Chondrocyte (in vitro differentiated cells): ENCODE measurements at places on chromosomes 11 and 22. TPM values are rescaled to one million over a fixed set of nuclear protein-coding genes. Genes with fewer than 3 reads are reported as not detected.
A peak's percentile ranks its signal among the peaks of the same experiment; 100 is the strongest.

- peak overlapping the region; percentile 69 for H3K4me3 ChIP-seq
- peaks cover 29% of the 10 kb centered on the region for H3K4me1 ChIP-seq
- no peak for DNase-seq
- H3K27ac ChIP-seq, result peak overlapping the region; percentile 45
- H3K27me3 ChIP-seq, result peaks cover 10% of the 10 kb centered on the region
These were observed 31.6 kb downstream of the EIF3F start for GRCh38 chr11:8018484-8019313.

- no peak overlapping the region for H3K27ac ChIP-seq
- H3K4me1 ChIP-seq, result no peaks in the 10 kb centered on the region
- peaks cover 11% of the 10 kb centered on the region for H3K27me3 ChIP-seq
- no peak for DNase-seq
These were observed 25.9 kb downstream of the APOBEC3H start for GRCh38 chr22:39122772-39123470.

SLC22A25 gene
- not detected in 3 replicates for total RNA-seq

DNA sequence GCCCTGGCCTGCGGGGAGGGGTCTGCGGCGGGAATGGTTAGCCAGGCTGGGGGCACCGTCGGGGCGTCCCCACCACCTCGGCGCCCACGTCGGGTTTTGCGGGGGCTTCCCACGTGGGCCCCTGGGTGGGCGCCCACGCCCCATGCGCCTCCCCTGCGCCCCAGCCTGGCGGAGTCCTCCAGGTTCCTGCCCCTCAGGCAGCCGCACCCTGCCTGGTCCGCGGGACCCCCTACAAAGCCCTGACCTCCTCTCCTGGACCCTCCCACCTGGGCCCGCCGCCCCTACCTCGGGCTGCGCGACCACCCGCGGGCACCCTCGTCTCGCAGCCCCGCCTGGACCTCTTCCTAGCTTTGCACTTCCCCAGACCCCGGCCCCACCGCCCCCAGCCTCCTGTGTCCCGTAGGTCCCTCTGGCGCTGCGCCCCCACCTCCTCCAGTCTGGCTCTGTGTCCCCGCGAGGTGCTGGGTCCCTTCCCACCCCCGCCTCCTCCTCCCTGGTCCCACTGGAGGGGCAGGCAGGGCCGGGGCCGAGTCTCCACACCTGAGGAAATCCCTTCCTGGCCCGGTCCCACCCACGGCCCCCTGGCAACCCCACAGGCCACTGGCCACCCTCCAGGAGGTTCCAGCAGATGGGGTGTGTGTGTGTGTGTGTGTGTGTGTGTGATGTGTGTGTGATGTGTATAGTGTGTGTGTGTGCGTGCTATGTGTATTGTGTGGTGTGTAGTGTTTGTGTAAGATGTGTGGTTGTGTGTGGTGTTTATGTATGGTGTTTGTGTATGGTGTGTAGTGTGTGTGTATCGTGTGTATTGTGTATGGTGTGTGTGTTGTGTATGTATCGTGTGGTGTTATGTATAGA lies 11.8 kb downstream of the PIM3 start:
- DNase-seq, result peak; percentile 88
- no peak overlapping the region for H3K4me3 ChIP-seq
- H3K4me1 ChIP-seq, result peaks cover 12% of the 10 kb centered on the region
- no peaks in the 10 kb centered on the region for H3K36me3 ChIP-seq

OR6T1 gene
- not detected in 3 replicates for total RNA-seq

- peaks cover 18% of the 10 kb centered on the region for H3K4me1 ChIP-seq
- peaks cover 16% of the 10 kb centered on the region for H3K36me3 ChIP-seq
- peak within 1 kb of the TSS; percentile 95 for H3K4me3 ChIP-seq
- H3K27me3 ChIP-seq, result no peaks in the 10 kb centered on the region
- peak within 1 kb of the TSS; percentile 88 for H3K27ac ChIP-seq
- no peak for DNase-seq
These were observed at the start of gene RNASEH2C for GRCh38 chr11:65720211-65720934. Gene RNASEH2C, minus strand, starts transcription at chr11:65720798. Its CDS starts 40 bp downstream, at chr11:65720758.

BEST1 gene
- total RNA-seq, result 1.3 to 4.5 TPM (median 2.8 TPM) in 3 replicates

GRCh38 chr11:119356349-119357031 lies 10.0 kb upstream of the MFRP start:
- peaks cover 10% of the 10 kb centered on the region for H3K27me3 ChIP-seq
- peak; percentile 94 for DNase-seq
- peaks cover 21% of the 10 kb centered on the region for H3K4me1 ChIP-seq
- peaks cover 8% of the 10 kb centered on the region for H3K36me3 ChIP-seq

- no peak overlapping the region for H3K27ac ChIP-seq
- H3K4me1 ChIP-seq, result peaks cover 32% of the 10 kb centered on the region
These were observed 1089.1 kb downstream of the TBC1D22A start for GRCh38 chr22:47851586-47851985.

DNA sequence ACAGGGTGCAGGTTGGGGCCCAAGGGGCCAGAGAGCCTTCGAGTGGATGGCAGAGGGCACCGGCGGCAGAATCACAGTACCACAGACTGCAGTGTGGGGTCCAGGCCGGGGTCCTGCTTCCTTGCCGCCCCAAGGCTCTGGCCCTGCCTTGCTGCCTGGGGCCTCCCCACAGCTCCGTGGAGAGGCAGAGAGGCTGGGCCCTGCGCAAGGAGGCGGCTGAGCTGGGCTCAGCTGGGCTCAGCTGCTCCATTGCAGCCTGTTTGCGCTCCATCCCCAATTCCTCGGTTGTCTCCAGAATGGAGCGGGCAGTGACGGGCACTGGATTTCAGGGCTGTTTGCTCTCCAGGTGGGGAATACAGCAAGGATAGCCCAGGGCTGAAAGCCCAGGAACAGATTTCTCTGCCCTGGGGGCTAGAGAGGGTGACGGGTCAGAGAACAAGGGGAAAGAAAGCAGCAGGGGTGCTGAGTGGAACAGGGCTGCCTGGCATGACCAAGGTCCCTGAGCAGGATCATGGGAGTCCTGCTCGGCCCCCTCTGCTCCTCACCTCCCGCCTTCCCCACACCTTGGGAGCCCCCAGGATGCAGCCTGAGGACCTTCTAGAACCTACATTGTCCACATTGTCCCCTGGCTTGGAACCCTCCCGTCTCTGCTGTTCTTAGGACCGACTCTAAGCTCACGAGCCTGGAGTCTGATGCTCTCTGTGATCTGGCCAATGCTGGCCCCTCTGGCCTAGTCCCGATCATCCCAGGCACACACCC lies 18.9 kb downstream of the MRGPRG start:
- H3K4me3 ChIP-seq, result no peak overlapping the region
- no peaks in the 10 kb centered on the region for H3K36me3 ChIP-seq
- no peak for DNase-seq
- H3K27ac ChIP-seq, result no peak overlapping the region
- peaks cover 28% of the 10 kb centered on the region for H3K27me3 ChIP-seq

- no peak overlapping the region for H3K4me3 ChIP-seq
- no peak overlapping the region for H3K27ac ChIP-seq
- H3K27me3 ChIP-seq, result peaks cover 12% of the 10 kb centered on the region
- no peak for DNase-seq
- H3K4me1 ChIP-seq, result no peaks in the 10 kb centered on the region
- no peaks in the 10 kb centered on the region for H3K36me3 ChIP-seq
These were observed 182.1 kb upstream of the KIRREL3 start for GRCh38 chr11:127182586-127183203.

DNA sequence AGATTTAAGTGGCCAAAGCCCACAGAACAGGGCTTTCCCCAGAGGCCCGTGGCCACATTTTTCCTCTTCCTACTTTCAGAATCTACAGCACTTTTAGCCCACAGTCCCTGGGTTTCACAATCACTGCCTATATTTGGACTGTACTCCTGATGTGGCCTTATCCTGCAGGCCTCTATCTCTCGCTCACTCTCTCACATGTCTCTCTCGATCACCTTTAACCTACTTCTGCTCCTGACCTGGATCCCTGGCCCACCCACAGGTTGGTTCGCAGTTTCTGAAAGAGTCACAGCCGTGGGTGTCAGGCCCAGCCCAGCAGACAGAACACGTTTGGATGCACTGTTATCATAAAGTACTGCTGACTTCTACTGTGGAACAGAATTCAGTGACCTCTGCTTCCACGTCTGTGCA lies 55.5 kb downstream of the LARGE1 start:
- no peak for DNase-seq
- H3K27me3 ChIP-seq, result no peaks in the 10 kb centered on the region
- no peak overlapping the region for H3K27ac ChIP-seq
- H3K4me3 ChIP-seq, result no peak overlapping the region
- H3K36me3 ChIP-seq, result no peaks in the 10 kb centered on the region

OR52I2 gene
- not detected in 3 replicates for total RNA-seq

MISFA gene
- total RNA-seq, result 2.2 to 4.6 TPM (median 4.1 TPM) in 3 replicates

PICALM gene
- 319 to 358 TPM (median 328 TPM) in 3 replicates for total RNA-seq

- no peak overlapping the region for H3K4me3 ChIP-seq
- H3K36me3 ChIP-seq, result peaks cover 1% of the 10 kb centered on the region
- no peak overlapping the region for H3K27ac ChIP-seq
- DNase-seq, result no peak
- H3K27me3 ChIP-seq, result peaks cover 2% of the 10 kb centered on the region
These were observed 62.6 kb downstream of the FDX1 start for GRCh38 chr11:110492321-110492685.

MS4A1 gene
- total RNA-seq, result not detected in 3 replicates

DNA sequence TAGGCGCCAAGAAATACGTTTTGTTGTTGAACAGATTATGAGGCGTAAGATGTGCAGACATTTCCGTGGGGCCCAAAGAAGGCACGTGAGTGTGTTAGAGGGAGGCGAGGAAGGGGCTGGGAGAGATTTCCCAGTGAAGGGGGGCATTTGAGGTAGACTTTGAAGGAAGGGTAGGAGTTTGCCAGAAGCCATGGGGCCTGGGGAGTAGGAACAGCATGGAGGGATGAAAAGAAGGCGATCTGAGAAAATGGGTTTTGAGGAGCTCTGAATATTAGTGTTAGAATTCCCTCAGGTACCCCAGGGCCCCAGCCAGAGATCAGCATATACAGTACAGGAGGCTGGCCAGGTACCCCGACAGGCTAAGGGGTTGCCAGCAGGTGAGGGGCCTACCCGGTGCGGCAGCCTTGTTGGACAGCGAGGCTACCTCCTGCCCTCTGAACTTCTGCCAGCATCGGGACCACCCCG lies 414 bp upstream of the MIEF1 start:
- DNase-seq, result no peak
- H3K27ac ChIP-seq, result peak overlapping the region; percentile 97
- H3K4me3 ChIP-seq, result peak overlapping the region; percentile 98

- no peak overlapping the region for H3K4me3 ChIP-seq
- H3K27me3 ChIP-seq, result no peaks in the 10 kb centered on the region
- DNase-seq, result no peak
- peaks cover 51% of the 10 kb centered on the region for H3K4me1 ChIP-seq
- H3K27ac ChIP-seq, result no peak overlapping the region
- no peaks in the 10 kb centered on the region for H3K36me3 ChIP-seq
These were observed 30.1 kb downstream of the SBF2 start for GRCh38 chr11:10263929-10264328.

GRCh38 chr11:107819361-107820014 lies 39.1 kb downstream of the SLC35F2 start:
- H3K27me3 ChIP-seq, result no peaks in the 10 kb centered on the region
- H3K27ac ChIP-seq, result no peak overlapping the region
- H3K4me1 ChIP-seq, result peaks cover 17% of the 10 kb centered on the region

BIRC2 gene
- total RNA-seq, result 43.1 to 55.2 TPM (median 45.6 TPM) in 3 replicates

GRCh38 chr11:62832336-62833234 lies at the start of gene TEX54:
Gene TEX54, minus strand, starts transcription at chr11:62832841.
- no peak for DNase-seq
- peaks cover 8% of the 10 kb centered on the region for H3K36me3 ChIP-seq
- H3K27me3 ChIP-seq, result no peaks in the 10 kb centered on the region
- H3K4me3 ChIP-seq, result peak within 1 kb of the TSS; percentile 100

DNA sequence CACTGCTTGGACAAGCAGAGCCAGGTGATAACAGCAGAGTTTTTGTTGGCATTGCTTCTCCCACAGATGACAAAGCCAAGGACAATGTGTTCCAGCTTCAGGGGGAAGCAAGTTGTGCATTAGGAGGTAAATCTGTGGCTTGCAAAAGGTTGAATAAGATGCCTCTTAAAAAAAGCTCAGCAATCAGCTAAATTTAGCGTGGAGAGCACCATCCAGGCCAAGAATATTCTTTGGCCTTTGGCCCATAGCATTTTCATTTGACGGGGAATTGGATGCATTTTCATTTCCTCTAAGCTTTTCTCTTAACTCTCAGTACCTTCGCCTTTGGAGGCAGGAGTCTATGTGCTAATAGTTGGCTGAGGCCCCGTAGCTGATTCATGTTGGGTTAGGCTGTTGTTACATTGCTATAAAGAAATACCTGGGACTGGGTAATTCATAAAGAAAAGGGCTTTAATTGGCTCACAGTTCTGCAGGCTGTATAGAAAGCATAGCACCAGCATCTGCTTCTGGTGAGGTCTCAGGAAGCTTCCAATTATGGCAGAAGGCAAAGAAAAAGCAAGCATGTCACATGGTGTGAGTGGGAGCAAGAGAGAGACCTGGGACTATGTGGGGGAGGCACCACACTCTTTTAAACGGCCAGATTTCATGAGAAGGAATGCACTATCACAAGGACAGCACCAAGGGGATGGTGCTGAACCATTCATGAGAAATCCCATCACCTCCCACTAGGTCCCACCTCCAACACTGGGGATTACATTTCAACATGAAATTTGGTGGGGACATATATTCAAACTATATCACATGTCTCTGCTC lies 350.1 kb upstream of the C11orf87 start:
- no peak overlapping the region for H3K4me3 ChIP-seq
- peaks cover 4% of the 10 kb centered on the region for H3K36me3 ChIP-seq
- no peak for DNase-seq

DNA sequence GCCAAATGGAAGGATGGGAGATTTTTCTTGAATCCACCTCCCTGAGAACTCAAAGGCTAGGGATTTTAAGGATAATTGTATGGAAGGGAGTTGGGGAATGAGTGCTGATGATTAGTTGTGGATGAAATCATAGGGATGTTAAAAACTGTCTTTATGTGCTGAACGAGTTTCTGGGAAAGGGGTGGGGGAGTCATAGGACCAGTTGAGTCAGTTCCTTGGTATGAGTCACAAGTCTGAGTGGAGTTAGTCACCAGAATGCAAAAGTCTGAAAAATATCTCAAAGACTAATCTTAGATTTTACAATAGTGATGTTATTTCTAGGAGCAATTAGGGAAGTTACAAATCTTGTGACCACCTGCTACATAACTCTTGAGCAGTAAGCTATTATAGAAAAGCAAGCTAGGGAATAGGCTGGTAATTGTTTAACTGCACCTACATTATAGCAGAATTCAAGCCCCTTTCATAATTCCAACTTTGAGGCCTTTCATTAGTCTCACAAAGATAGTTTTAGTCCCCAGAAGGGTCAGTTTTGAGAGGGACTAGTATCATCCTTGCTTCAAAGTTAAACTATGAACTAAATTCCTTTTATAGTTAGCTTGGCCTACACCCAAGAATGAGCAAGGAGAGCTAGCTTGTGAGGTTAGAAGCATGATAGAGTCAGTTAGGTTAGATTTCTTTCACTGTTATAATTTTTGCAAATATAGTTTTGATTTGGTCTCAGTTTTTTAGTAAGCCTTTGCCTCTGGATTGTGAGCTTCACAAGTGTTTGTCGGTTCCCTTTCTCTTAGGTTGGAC lies 668.0 kb downstream of the ETS1 start:
- H3K36me3 ChIP-seq, result peaks cover 11% of the 10 kb centered on the region
- DNase-seq, result no peak
- H3K4me3 ChIP-seq, result no peak overlapping the region
- peaks cover 33% of the 10 kb centered on the region for H3K4me1 ChIP-seq

DNA sequence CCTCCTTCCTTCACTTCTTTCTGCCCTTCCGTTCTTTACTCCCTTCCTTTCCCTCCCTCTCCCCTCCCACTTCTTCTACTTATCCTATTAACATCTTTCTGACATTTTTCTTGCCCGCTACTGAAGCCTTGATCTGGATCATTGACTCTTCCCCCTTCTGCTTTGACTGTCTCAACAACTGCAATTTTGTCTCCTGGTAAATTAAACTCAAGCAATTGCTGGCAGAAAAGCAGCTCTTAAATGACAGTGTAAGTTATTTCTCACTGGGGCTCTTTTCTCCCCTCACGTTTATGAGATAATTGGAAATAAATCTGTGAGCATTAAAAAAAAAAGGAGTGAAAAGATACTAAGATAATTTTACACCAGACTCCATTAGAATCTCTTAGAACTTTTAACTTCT lies 120.0 kb downstream of the SLC17A6 start:
- DNase-seq, result no peak
- H3K27ac ChIP-seq, result no peak overlapping the region
- H3K27me3 ChIP-seq, result no peaks in the 10 kb centered on the region
- no peaks in the 10 kb centered on the region for H3K36me3 ChIP-seq
- no peak overlapping the region for H3K4me3 ChIP-seq
